CD4-positive, alpha-beta T cell treated with Interferon alpha-2 for 1 hour (primary cell): ENCODE measurements at places on chromosomes 3 and 15.

DNA sequence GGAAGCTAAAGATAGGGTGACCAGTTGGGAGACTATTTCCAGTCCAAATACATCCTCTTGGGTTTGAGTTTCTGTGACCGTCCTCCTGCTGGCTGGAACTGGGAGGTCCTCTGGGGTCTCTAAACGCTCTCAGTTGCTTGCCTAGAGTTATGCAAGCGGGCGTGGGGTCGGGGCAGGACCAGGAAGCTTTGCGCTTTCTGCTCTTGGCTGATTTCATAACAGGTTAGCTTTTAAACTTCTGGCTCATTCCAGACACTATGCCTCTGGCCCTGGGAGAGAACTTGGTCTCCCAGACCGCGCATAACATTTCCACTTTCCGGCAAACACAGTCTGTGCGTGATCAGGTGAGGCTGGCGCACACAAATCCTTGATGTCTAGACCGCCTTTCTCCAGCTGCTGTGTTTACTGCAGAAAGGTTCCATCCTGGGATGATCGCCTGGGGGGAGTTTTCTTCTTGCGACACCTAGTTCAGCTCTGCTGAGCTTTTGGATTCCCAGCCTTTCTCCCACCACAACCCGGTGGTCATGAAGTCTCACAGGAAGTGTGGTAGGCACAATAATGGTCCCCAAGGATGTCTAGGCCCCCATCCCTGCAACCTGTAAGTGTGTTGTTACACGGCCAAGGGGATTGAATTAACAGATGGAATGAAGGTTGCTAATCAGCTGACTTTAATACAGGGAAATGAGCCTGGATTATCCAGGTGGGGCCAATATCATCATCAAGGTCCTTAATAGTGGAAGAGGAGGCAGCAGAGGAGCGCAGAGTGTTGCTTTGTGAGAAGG is 23.6 kb upstream of the CGNL1 start:
- DNase-seq: no peak

DNA sequence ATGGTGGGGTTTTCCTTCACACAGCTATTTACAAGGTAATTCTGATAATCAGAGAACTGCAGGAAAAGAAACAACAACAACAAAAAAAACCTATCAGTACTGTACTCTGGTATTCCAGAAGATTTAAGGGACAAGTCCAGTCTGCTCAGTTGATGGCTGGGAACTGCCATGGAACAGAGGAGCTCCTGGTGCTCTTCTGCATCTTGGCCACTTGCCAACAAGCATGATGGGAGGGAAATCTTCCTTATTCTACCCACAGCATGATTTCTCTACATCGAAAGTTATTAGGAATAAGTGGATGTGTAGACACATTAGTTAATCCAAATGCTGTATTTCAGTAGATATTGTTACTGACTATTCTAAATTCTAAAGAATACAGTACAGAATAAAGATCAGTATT is 51.7 kb downstream of the RASGRP1 start:
- DNase-seq: no peak

GRCh38 chr15:68203486-68203885 is 1.6 kb downstream of the CALML4 start:
- DNase-seq: no peak

DNA sequence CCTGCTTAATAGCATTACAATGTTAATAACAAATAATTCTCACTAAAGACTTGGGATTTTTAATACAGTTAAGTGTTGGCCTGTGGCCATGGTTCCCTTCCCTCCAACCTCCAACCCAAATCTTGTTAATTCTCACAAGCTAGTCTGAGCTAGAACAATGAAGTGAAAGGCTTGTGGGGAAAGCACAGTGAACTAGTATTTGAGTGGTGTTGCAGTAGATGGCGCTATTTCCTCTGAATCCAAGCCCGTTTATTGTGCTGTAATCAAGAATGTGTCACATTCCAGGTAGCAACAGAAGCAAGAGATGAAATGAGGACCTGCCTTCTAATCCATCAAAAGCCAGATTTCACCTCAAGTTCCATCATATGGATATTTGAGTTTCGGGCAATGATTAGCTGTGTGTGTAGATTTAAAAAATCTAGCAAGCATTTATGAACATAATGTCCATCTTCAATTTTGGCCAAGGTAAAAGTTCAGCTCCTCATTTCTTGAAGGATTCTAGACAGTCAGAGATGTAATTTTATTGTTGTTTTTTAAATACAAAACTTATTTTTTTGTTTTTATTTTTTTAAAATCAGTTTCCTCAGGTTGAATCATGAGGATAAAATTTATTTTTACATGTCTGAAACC is 160.7 kb downstream of the SQOR start:
- no peak for DNase-seq

DNA sequence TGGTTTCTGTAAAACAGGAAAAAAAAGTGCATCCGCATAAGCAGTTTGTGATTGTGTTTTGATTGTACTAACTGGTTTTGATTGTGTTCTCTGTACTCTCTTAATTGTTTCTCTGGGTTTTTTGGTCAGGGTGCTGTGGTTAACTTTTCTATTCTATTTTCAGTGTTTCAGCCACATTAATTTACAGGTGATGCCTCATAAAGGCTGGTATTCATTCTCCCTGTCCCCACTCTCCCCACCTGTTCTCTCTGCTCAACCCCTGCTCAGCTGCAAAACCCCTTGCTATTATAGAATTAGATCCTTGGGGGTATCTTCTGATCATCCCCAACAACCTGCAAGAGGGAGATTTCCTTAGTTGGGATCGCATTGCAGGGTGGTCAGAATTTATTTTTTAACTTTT is 285.4 kb upstream of the AZI2 start:
- no peak for DNase-seq

DNA sequence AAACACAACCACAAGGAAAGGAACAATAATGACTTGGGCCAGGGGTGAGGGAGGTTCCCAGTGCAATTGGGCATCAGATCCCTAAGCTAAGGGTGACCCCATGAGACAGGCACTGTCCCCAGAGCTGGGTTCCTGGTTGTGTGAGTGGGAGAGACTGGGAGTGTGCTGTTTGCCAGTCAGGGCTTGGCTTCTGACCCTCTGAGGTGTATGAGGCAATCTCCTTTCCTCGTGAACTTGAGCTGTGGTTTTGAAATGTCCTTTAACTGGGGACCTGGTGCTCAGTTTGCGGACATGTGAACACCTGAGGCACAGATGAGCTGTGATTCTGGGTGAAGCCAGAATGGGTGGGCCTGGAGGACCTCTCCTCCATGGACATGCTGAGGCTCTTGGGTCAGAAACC is 58.5 kb upstream of the PLXNA1 start:
- DNase-seq: no peak

DNA sequence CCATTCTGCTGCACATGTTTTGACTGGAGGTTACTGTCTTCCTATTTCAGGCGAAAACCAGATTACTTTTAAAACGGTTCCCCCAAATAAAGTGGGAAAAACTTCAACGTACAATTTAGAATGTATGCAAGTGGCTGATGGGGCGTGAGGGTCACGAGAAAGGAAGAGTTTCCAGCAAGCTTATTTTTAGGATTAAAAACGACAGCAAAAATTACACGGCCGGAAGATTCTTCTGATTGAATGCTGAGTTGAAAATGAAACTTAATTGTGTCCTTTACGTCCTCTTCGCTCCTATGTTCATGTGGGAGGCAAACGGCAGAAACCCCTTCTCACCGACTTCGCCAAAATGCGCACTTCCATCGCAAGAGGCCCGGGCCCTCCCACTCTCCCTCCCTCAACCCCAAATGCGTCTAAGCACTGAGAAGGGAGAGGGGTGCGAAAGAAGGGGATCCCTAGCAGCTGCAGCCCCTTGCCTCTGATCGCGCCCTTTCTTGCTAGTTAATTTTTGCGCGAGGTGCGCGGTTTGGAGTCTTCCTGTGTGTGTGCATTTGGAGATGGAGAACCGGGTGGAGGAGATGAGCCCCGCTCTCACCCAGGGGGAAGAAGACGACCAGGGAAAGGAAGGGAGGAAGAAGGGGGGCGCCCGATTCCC is 656 bp downstream of the CD47 start:
- DNase-seq: peak; percentile 74

GRCh38 chr15:99917252-99917651 is 184.0 kb upstream of the LYSMD4 start:
- DNase-seq: no peak

GRCh38 chr3:58471025-58471887 is 20.6 kb upstream of the KCTD6 start:
- DNase-seq: peak; percentile 53

DNA sequence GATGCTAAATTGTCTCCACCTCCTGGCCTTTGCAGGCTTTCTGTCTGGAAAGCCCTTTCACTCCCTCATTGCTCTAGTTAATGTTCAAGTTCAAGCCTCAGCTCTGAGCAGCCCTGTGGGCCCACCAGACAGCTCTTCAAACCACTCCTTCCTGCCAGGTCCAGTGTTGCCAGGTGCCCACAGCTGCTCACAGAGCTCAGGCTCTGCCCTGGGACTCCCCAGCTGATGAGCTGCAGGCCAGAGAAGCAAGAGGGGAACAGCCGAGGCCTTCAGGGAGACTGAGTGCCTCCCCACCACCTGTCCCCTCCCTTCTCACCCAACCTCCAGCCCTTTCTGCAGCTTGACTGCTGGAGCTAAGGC is 1.3 kb upstream of the ZBTB47 start:
- no peak for DNase-seq

GRCh38 chr3:114389156-114389555 is 95.3 kb downstream of the TIGIT start:
- DNase-seq: peak; percentile 46

DNA sequence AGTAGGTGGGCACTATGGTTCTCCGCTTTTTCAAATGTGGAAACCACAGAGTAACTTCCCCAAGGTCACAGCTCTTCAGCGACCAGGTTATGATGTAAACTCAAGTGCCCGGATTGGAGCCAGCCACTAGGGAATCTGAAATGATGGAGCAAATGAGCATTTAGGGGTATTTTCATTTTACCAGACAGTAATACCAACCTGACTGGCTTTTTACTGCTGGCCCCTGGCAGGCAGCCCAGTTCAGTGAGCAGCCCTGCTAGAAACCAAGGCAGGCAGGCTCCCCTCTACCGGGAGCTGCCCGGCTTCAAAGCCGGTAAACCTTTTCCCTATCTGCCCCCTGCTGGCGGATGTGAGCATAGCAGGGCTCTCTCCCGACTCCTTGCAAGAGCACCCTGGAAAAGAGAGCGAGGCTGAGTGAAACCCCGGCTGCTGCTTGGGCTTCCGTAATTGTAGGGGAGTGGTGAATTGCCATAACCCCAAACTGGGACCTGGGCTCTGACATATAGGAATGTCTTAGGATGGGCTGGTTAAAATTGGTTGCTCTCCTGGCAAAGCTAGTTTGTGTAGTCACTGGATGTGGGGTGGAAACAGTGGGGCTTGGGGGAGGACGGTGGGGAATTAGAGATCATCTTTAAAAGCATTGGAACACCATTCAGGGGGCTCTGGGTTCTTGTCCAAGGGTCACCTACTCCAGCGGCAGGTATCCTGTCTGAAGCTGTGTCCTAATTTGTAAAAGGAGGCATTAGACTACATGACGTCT is 98.0 kb upstream of the TNFAIP8L3 start:
- DNase-seq: peak; percentile 59

- no peak for DNase-seq
Measured at GRCh38 chr15:29863438-29863837, 41.2 kb upstream of the TJP1 start.

- DNase-seq: no peak
Measured at GRCh38 chr3:89503891-89504391, 396.5 kb downstream of the EPHA3 start.
